ENCODE measurements at places on chromosomes 1 and 21. TPM values are rescaled to one million over a fixed set of nuclear protein-coding genes. Genes with fewer than 3 reads are reported as not detected.

Gene PRAMEF27
- total RNA-seq: not detected

Gene C1orf167
- 3.6 TPM for total RNA-seq

Gene SMCP
- not detected for total RNA-seq

Gene SLC30A1
- total RNA-seq: 13.4 TPM

Gene C1QB
- not detected for total RNA-seq

Gene DEPDC1
- 14.7 TPM for total RNA-seq

Gene PGBD2
- total RNA-seq: 4.2 TPM

Gene HSD3B2
- total RNA-seq: not detected

Gene GPR52
- total RNA-seq: not detected

Gene PPM1J
- 0.90 TPM for total RNA-seq

Gene C4BPA
- total RNA-seq: under 0.01 TPM

Gene BECN2
- total RNA-seq: not detected

Gene S100A7
- total RNA-seq: not detected

Gene LIPI
- not detected for total RNA-seq

Gene TPTE
- total RNA-seq: not detected

Gene PTPRU
- total RNA-seq: 23.5 TPM

Gene FCER1A
- not detected for total RNA-seq

Gene LRRN2
- under 0.01 TPM for total RNA-seq

Gene AUNIP
- 0.65 TPM for total RNA-seq

Gene ATP6V1G3
- not detected for total RNA-seq

Gene SYTL1
- 0.65 TPM for total RNA-seq

Gene ALG14
- total RNA-seq: 11.7 TPM

All from cardiac atrium fibroblast (primary cell).